ENCODE measurements at places on chromosomes 12 and 14.

DNA sequence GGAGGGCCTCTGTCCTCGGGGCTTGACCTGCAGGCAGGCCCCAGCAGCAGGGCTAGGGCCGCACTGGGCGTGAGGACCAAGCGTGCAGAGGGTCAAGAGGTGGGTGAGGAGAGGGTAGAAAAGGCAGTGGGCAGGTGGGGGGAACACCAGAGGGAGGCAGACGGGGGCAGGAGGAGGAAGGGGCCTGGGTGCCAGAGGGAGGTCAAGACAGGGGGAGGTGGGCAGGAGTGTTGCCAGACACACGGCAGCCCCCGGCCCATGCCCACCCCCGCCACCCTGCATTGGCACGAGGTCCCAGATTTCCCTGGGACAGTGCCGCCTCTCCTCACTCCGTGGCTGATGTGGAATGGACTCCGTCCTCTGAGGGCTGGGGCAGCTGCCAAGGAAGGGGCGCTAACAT is 8.2 kb downstream of the TMEM121 start:
- no peak for DNase-seq

DNA sequence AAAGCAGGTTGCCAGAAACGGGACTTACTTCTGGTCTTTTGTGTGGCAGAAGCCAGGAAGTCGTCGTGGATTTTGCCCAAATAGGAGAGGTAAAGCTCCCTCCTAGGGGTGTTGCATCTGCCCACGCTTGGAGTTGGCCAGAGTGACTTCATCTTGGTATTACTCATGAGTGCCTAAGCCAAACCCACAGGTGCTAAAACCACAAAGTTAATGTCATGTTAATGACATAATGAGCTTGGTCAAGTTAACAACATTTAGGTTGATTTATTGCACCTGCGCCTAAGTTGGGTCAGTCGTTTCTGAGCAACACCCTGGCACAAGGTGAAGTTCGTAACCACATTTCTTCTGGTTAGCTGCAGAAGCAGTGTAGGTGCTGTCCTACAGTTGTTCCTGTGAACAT is 225.2 kb downstream of the FUT8 start:
- no peak for DNase-seq

- DNase-seq: no peak
Measured at GRCh38 chr14:24177041-24177825, 5.4 kb downstream of the REC8 start.

DNA sequence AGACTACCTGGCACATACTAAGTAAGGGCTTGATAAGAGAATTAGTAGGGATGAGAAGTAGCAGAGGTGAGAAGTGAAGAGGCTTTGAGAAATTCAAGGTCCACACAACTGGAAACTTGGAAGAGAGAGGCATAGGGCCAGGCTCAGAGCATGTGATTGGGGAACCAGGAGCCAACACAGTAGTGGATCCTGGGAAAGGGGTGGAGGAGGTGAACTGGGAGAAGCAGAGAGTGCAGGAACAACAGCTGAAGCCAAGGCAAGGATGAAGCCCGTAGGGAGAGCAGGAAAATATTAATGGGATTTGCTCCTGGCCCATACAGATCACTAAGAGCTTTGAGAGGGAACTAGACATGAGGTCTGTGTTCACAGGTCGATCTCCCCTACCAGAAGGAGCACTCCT is 1.4 kb upstream of the ITGB7 start:
- DNase-seq: no peak

DNA sequence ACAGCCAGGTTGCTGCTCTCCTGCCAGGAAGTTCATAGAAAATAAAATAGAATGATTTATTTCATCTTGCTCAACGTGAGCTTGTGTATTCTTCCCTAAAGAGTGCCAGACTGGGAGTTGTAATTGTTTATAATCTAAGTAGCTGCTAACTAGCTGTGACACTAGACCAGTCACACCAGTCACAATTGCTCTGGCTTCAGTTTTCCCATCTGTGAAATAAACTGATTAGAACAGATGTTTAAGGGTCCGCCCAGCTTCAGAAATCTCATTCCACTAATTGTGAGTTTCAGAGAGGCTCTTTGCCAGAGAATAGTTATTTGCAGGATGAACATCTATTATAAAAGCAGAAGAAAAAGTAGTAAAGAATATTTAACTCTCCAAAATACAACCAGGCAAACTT is 55.6 kb upstream of the ZDHHC17 start:
- DNase-seq: no peak

- DNase-seq: no peak
Measured at GRCh38 chr12:63302269-63302940, 151.4 kb upstream of the AVPR1A start.

DNA sequence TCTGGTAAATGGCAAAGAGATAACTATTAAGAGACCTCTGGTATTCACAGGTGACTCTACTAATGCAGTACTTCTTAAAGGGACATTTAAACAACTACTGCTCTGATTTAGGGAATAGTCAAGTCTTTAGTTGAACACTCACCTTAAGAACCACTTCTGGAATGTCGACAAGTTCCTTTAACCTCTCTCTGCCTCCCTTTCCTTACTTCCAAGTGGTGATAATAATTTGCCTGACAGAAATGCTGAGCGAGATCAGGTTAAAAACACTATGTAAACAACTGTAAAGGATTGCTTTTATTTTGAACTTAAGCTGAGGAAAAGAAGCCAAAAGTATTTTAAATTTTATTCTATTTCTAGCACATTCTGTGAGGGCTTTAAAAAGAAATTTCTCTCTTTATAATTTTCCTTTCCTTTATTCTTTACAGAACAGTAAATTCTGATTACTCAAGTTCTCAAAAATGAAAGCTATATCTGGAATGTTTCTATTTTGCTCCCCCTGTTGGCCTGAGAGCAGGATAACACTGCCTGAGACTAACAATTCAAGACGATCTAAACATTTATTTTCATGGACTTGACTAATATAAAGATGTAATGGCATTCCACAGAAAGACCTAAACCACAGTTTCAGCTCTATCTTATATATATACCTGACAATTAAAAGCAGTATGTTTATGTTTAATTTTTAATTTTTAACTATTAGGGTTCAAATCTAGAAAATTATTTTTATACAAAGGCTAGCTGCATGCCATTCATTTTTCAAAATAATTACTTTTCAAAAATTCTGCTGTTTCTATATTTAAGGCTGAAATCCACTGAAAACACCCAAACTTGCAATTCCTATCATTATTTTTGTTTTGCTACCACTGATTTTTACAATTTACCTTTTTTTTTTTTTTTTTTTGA is 29.2 kb downstream of the ZCCHC8 start:
- DNase-seq: peak; percentile 64

DNA sequence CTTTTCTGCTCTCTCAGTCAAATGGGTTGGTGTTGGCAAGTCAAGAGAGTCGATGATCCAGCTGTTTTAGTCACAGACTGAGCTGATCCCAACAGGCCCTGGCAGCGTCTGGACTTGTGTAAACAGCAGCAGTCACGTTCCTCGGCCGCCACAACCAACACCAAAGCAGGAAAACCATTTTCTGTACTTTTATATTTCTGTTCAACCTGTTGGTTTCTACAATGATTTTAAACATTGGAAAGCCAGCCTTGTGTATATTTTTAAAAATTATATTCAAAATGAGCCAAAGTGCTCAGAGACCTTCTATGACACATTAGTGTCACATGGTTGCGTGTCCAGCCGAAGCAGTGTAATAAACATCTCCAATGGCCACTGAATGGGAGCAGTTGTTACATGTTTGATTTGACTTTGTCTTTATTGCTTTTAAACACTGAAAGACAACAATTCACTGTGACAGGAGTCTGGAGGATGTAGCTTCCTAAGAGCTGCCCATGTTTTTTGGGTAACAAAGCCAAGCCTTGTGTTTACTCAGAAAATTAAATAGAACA is 5.9 kb upstream of the SIVA1 start:
- peak; percentile 64 for DNase-seq

- no peak for DNase-seq
Measured at GRCh38 chr12:1800401-1801302, 19.7 kb upstream of the LRTM2 start.

GRCh38 chr12:82942521-82942920 is 255.8 kb downstream of the TMTC2 start:
- DNase-seq: no peak

DNA sequence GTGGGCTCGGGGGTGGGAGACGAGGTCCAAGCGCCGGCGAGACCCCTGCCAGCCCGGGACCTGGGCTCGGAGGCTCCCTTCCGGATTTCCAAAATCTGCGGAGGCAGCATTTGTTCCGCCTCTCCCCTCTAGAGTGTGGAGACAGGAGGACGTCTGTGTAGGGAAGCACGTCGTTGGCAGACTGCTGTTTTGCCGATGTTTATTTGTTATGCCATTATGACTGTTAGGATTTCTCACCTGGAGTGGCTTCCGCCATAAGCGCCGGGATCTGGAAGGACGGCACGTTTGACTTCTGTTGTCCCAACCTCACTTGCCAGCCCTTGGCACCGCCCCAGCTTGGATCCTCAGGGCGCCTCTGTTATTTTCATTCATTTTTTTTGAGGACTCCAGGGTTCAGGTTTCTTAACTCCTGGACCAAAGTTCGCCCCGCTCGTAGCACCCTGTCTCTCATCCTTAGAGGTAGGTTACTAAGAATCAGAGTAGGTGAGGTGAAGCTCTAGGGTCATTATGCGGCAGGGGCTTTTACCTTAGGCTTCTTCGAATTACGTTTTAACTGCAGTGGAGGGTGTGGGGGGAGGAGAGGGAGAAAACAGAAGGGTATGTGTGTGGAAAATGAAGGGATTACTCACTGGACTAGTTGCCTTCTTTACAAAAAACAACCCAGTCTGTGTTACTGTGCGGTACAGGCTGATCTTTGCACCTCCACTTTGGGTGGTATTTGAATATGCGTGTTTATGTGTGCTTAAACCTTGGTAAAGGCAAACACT is 547 bp upstream of the PYGL start:
- peak; percentile 34 for DNase-seq

Measured in Ammon's horn (tissue), 1 donor.